ENCODE measurements at places on chromosomes 5 and 9.

DNA sequence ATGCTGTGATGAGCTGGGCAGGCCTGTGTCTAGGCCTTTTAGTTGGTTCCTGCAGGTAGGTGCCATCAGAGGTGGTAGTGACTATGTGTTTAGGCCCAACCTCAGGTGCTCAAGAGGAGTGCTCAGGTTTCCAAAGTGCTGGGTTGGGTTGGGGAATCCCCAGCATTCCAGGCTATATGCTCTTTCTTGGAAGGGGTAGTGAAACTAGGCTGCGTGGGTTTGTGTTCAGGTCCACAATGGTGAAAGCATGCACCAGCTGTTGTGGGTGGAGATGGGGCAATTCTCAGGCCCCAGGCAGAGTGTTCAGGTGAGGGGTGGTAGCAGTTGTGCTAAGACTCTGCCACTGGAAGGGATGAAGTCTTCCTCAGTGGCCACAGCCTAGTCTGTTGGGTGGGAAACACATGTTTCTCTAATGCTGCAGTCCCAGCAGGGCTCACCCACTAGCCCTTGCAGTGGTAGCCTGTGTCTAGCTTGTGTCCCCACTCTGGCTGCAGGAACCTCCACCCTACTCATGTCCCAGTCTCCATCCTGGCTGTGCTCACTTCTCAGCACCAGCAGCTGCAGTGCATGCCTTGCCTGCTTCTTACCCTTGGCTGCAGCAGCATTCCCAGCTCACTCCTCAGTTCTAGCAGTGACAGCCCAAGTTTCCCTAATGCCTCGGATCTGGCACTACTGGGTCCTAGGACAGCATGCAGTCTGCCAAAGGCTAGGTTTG, 78.9 kb downstream of the FAM170A start:
- no peak for DNase-seq

DNA sequence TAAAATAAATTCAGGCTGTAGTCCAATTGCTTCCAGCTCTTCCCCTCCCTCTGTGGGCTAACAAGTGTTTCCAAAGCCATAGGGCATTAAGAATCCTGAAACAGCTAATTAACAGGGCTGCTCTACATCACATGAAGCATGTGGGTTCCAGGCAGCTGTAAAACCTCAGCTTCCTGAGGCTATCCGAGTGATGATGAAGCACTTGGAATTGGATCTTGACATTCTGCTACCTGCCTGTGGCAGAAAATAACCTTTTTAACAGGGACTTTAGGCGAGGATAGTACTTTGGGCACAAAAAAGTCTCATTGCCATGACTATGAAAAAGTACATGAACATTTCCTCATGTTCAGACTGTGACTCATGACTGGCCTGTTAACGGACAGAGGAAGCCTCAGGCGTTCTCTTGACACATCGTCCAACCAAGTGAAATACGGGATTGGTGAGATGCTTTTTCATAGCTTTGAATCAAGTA, 107.2 kb downstream of the PDE4D start:
- peak; percentile 82 for DNase-seq

DNA sequence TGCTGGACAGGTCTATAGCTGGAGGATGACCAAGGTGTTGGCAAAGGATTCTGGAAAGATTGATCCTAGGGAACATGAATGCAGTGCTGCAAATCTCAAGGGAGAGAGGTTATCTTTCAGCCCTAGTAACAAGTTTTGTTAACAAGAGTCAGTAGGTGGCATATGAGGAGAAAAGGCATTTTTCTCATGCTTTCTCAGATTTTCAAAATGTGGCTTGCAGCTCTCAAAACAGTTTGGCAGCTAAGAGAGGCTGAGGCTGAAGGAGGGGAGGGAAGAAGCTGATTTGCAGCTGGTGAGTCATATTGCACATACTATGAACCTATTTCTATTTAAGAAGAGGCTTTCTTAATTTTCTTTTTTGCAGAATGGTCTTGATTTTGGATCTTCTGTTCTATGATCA, 64.3 kb upstream of the PCA3 start:
- DNase-seq: no peak

DNA sequence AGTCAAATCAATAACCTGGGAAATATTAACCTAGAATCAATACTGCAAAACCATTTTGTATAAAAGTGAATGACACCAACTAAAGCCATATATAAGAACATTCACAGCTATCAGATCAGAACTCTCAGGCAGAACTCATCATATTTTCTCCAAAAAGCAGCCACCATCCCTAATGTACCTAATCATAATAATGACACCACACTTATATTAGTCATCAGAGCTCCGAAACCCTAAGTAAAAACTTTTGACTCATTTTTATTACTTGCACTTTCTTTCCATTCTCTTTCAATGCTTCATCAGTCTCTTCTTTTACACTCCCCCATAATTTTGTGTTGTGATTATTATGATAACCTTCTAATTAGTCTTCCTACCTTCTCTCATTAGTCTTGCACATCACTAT, 45.3 kb downstream of the INSL6 start:
- DNase-seq: no peak

DNA sequence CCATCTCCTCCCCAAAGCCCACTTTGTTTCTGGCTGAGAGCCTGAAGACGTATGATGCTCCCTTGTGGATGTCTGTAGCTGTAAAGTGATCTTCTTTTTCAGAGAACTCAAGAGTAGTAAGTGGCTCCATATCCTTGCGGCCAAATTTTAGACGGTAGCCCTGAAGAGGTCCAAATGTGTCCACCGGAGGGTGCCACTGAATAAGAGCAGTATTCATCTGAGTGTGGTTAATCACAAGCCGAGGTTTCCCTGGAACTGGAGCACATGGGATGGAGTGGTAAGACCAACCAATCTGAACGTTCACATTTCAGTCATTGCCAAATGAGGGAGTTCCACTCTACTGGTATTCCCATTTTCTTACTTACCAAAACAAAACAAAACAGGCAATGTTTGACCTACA, 686.5 kb upstream of the DMAC1 start:
- DNase-seq: peak; percentile 37

GRCh38 chr5:15943487-15943886, 236.1 kb downstream of the MARCHF11 start:
- peak; percentile 51 for DNase-seq

DNA sequence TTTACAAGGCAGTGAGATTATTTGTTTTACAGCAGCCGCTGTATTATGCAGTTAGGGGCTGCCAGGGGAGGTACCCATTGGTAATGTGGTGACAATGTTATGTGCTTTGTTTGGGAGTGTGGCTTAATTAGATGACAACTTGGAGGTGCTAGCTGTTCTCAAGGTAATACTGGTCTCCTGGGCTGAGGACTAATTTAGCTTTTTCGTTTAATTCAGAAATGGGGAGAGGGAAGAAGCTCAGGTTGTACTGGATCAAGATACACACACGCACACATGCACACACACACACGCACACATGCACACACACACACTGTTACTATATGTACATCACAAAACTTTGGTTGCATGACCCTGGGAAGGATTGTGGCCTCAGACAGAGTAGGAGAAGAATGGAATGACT, 37.9 kb downstream of the CFAP77 start:
- no peak for DNase-seq

- no peak for DNase-seq
Measured at GRCh38 chr5:171676286-171676944, 109.2 kb upstream of the SMIM23 start.

- no peak for DNase-seq
Measured at GRCh38 chr5:175772747-175773533, 98.4 kb upstream of the CPLX2 start.

GRCh38 chr9:95085036-95085770, 232.3 kb downstream of the FANCC start:
- DNase-seq: no peak

DNA sequence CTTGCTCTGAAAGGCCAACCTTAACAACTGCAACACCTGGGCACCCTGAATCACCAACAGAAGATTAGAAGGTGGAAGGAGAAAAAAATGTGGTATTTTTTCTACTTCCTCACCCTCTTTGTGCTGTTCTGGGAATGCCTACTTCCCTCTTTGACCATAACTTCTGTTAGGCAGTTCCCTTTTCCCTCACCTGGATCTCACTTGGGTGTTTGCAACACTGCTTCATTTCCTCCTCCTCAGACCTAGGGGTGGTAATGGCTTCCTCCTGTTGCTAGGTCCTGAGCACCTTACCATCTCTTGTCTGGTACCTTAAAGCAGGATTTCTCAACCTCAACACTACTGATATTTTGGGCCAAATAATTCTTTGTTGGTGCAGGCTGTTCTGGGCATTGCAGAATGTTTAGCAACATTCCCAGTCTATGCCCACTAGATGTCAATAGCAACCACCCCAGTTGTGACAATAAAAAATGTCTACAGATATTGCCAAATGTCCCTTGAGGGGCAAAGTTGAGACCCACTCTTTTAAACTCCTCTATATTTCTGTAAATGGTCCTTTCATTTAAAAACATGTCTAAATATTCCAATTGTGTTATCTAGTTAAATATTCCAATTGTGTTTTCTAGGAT, 300.0 kb upstream of the VLDLR start:
- DNase-seq: no peak

DNA sequence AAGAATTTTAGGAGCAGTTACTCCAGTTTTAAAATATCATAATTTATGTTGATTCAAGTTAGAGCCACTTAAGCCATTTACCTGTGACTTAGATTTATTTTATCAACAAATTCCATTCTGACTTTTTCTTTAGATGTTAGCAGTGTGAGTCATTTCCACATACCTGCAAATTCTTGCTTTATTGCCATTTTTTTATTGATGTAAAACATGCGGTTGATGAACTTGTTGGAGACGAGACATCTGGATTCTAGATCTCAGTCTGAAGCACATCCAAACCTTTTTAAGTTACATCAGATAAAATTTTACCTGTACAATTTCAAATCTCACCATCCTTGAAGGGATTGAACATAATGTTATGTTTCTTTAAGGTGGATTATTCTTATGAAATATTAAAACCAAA, 240.9 kb downstream of the IRX1 start:
- DNase-seq: no peak

- no peak for DNase-seq
Measured at GRCh38 chr9:68847765-68848164, 142.7 kb downstream of the PIP5K1B start.

- DNase-seq: no peak
Measured at GRCh38 chr5:3140117-3140516, 388.6 kb upstream of the IRX2 start.

DNA sequence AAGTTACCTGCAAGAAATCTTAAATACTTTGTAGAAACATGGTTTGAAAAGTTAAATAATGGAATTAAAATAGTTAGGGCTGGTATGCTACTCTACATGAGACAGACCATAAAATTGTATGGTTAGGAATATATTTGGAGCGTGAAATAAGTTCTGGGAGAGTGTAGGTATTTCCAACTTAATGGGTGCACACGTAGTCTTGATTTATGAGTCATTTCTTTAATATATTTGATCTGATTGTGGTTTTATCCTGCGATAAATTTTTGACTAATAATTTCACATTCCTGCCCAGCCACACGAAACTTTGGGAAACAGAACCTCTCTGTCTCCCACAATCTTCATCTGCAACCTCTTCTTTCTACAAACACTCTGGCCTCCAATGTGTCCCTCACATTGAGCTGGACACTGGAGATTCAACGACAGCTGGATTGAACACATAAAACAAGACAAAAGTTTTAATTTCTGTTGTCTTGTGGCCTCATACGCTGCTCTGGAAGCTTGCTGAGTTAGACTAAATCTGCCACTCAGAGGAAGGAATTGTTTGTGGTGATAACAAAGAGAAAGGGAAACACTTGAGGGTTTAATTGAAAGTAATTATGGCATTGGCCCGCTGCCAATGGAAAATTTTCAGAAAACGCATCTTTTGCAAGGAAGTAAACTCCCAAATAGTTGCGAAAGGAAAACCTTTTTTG, 201.8 kb upstream of the ZNF608 start:
- peak; percentile 43 for DNase-seq

- no peak for DNase-seq
Measured at GRCh38 chr9:76161106-76161505, 233.1 kb downstream of the RFK start.

DNA sequence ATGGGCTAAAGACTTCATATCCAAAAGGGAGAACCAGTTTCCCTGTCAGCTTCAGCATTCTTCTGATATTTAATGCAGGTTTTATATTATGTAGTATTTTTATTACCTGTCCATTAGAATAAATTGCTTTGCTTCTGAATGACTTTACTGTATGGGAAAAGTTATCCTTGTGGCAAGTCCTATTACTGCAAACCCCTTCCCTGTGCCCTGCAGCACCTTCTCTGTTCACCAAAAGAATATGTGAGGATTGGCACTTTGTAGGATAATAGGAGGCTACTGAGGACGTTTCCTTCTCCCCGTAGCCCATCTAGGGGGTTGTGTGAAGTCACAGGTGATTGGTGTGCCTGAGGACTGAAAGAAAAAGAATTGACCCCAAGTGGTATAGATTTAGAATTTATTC, 296.1 kb downstream of the KDM4C start:
- no peak for DNase-seq

DNA sequence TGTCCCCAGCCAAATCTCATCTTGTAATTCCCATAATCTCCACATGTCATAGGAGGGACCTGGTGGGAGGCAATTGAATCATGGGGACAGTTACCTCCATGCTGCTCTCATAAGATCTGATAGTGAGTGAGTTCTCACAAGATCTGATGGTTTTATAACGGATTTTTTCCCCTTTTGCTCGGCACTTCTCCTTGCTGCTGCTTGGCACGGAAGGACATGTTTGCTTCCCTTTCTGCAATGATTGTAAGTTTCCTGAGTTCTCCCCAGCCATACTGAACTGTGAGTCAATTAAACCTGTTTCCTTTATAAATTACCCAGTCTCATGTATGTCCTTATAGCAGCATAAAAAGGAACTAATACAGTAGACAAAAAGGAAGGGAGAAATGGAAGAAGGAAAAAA, 76.7 kb upstream of the CCNG1 start:
- no peak for DNase-seq

DNA sequence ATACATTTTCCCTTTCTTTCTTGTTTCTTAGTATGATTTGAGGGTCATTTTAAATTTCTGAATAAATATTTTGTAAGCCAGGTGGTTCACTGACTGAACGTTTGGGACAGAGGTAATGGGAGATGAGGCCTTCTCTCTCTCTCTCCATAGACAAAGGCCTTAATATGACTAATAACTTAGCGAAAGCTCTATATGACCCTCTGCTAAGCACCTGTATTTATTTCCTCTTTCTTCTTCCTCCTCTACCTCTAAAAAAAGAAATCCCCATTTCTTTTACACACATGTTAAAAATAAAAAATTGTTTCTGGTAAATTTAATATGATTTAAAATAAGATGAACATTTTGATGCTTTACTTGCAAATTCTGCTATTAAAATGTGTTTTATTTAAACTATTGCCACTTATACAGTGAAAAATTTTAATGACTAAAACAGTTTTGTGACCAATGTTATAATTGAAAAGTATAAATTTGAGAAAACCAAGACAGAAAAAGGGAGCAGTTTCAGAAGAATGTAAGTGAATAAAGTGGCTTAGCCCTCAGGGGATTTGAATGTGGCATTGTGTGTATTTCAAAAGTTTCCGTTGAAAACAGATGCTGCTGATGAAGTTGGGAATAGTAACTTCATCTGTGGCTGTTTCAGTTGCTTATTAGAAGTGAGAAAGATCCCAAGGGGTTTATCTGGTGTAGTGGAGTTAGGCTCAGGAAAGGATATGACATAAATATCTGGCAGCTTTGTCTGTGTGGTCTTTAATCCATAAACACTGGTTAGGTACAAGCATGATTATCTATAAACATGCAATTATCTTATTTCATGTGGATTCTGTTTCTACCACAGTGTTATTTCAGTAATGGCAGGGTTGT, 128.6 kb upstream of the GRHPR start:
- peak; percentile 45 for DNase-seq

GRCh38 chr9:136485049-136486045, 2.5 kb upstream of the SEC16A start:
- DNase-seq: peak; percentile 78

GRCh38 chr9:2018162-2018643, 3.1 kb downstream of the SMARCA2 start:
- DNase-seq: no peak

- no peak for DNase-seq
Measured at GRCh38 chr5:67179697-67180361, 16.8 kb downstream of the CD180 start.

Measured in fibroblast of villous mesenchyme (primary cell).